ENCODE measurements at places on chromosomes 5 and 9. TPM values are rescaled to one million over a fixed set of nuclear protein-coding genes. Genes with fewer than 3 reads are reported as not detected.

TXNDC8 gene
- not detected for total RNA-seq

SPINK4 gene
- total RNA-seq, result not detected

KIF4B gene
- not detected for total RNA-seq

DNA sequence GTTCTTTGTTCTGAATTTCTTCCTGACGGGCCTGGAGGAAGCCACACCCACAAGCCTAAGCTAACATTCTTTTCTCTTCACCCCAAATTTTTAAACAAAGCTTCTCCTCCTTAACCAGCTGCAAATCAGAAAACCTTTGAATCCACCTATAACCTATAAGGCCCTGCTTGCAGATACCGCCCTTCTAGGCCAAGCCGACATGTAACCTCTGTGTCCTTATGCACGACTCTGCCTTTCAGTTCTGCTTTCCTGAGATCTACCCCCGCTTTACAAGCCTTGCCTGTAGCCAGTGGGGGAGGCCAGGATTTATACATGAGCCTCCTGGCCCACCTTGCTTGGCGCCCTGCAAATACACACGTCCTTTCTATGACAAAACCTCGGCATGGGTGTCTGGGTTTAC is 19.3 kb downstream of the BRD9 start:
- no peaks in the 10 kb centered on the region for H3K4me1 ChIP-seq
- no peak overlapping the region for H3K4me3 ChIP-seq
- peaks cover 84% of the 10 kb centered on the region for H3K36me3 ChIP-seq
- DNase-seq, result no peak
- no peaks in the 10 kb centered on the region for H3K27me3 ChIP-seq
- H3K27ac ChIP-seq, result peak overlapping the region; percentile 27

GRCh38 chr9:112535811-112536210 is 49.2 kb downstream of the KIAA1958 start:
- no peaks in the 10 kb centered on the region for H3K27me3 ChIP-seq
- no peak overlapping the region for H3K4me3 ChIP-seq
- peaks cover 18% of the 10 kb centered on the region for H3K4me1 ChIP-seq
- H3K27ac ChIP-seq, result peak overlapping the region; percentile 4

- DNase-seq, result no peak
- H3K4me1 ChIP-seq, result no peaks in the 10 kb centered on the region
- no peak overlapping the region for H3K27ac ChIP-seq
- H3K4me3 ChIP-seq, result no peak overlapping the region
These were observed 217.9 kb downstream of the SPOCK1 start for GRCh38 chr5:137281201-137281600.
